Umbilical cord (tissue), 2 donors: ENCODE measurements at places on chromosomes 1 and 21. TPM values are rescaled to one million over a fixed set of nuclear protein-coding genes. Genes with fewer than 3 reads are reported as not detected.

Gene GSTM4
- total RNA-seq = 6.5 TPM

Gene AUNIP
- total RNA-seq = 1.4 TPM

Gene PINK1
- total RNA-seq = 61.9 TPM

Gene ASCL5
- not detected for total RNA-seq

GRCh38 chr1:167489571-167490340 is 28.6 kb downstream of the CD247 start:
- DNase-seq = no peak

- no peak for DNase-seq
Measured at GRCh38 chr21:28587748-28588147, 404.9 kb downstream of the LTN1 start.
